ENCODE measurements at places on chromosomes 13 and 19.

- DNase-seq: no peak
Measured at GRCh38 chr19:2084993-2085720, 11.0 kb downstream of the MOB3A start.

- DNase-seq: no peak
Measured at GRCh38 chr13:53250272-53250875, 221.8 kb downstream of the OLFM4 start.

DNA sequence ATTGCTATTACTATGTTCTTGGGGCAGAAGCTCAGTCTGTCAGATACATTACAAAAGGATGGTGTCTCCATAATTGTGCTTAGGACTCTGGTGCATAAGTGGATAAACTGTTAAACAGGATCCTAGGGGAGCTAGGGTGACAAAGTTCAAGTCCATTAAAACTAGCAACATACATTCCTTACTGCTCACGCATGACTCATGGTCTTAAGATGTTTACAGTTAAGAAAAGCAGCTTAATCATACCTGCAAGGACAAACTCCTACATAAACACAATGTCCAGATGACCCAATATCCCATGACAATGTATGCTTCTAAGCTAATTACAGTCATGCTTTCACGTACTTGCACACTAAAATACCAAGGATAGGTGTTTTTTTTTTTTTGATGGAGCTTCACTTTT, 3.5 kb upstream of the ZNF701 start:
- no peak for DNase-seq

- DNase-seq: no peak
Measured at GRCh38 chr19:53546758-53547513, 9.0 kb downstream of the ZNF331 start.

DNA sequence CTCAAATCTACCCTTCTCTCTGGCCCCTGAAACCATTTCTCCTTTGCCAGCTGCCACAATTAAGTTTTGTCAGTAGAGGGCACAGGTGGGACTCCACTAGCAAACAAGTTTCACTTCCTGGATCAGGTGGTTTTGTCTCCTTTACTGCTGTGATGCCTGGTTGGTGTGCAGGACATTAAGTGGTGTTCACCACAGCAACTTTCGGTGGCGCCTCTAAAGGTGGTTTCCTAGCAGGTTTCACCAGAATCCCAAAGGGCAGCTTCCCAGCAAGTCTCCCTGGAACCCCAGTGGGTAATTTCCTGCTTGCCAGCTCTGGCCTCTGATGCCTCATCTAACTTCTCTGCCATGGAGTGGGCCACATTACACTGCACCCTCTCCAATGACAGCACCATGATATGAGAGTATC, 16.6 kb downstream of the MED4 start:
- no peak for DNase-seq

DNA sequence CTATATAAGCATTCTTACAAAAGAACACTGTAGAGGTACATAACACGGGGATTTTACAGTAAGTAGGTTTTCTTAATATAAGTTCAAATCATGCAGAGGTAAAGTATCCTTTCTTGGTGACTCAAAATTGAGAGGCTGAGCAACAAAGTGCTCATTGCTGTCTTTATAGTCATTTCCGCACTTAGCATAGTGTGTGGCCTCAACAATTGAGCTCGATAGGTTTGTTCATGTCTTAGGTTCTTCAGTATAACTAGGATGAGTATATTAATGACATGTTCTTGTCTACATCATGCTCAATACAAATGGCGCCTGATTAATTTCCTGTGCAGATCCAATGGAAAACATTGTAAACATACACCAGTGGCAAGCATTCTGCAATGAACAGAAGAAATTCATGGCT, 1.4 kb downstream of the WDFY2 start:
- no peak for DNase-seq

Data from cortex of kidney (tissue), 1 donor.